ENCODE measurements at places on chromosomes 4 and X.
A peak's percentile ranks its signal among the peaks of the same experiment; 100 is the strongest.

DNA sequence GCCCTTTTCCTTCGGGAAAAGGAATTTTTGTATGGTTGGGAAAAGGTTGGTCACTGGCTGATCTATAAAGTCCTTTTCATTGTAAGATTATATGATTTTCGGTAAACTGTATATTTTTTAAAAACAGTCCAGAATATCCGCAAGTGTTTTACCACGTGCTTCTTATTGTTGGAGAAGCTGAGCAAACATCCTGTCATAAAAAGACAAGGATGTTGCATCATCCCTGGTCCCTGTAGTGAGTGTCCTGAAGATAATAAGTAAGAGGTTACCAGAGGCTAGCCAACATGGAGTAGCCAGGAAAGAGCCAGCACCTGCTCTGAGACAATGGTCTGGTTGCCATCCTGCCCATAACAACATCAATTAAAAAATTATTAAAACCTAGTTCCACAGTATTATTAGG is 5.1 kb downstream of the CXCL9 start:
- DNase-seq: no peak

DNA sequence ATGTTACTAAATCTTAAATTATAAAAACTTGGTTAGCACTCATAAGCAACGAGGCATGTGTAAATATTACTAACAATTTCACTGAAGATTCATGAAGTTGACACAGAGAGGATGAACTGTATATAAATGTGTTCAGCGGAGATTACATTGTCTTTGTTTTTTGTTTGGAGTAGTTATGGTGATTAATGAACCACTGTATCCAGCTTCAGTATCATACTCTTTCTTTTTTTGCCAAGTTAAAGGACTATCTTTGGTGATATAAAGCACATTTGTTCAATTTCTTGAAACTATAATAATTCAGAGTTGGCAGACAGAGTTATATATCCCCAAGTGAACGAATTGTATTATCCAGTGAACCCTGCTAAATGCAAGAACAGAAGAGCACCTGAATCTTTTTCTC is 497.6 kb downstream of the CCSER1 start:
- DNase-seq: no peak

GRCh38 chr4:156803056-156803455 is 168.5 kb downstream of the PDGFC start:
- DNase-seq: no peak

GRCh38 chr4:148390311-148390710 is 51.9 kb downstream of the NR3C2 start:
- no peak for DNase-seq

GRCh38 chr4:74793757-74794381 is 454 bp downstream of the BTC start:
- peak; percentile 46 for DNase-seq

DNA sequence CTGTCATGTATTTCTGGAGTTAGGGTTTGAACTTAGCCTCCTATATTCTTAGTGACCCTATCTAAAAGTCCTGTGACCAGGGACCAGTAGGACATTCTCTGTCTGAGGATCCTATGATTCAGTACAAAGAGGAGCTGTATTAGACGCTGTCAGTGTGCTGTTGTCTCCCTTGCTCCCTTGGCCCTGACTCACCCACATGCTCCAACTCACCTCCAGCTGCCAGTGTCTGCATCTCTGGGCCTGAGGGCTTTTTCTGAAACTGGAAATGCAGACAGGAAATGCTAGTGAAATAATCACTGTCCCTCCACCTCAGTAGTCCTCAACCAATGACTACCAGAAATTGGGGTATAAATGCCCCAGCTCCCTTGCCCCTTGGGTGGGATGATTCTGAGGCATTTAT is 535.3 kb upstream of the RPS6KA3 start:
- no peak for DNase-seq

GRCh38 chr4:163688856-163689255 is 194.4 kb downstream of the TMA16 start:
- no peak for DNase-seq

GRCh38 chrX:1546691-1547251 is 9.8 kb upstream of the P2RY8 start:
- DNase-seq: no peak

- no peak for DNase-seq
Measured at GRCh38 chr4:103397541-103397940, 199.4 kb upstream of the CENPE start.

DNA sequence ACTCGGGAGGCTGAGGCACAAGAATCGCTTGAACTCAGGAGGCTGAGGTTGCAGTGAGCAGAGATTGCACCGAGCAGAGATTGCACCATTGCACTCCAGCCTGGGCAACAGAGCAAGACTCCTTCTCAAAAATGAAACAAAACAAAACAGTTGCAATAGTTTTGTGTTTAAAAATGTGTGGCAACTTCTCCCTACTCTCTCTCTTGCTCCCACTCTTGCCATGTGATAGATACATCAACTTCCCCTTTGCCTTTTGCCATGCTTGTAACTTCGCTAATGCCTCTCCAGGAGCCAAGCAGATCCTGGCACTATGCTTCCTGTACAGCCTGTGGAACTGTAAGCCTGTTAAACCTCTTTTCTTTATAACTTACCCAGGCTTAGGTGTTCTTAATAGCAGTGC is 52.5 kb upstream of the INTU start:
- DNase-seq: no peak

GRCh38 chrX:69216446-69216845 is 51.2 kb upstream of the PJA1 start:
- DNase-seq: no peak

DNA sequence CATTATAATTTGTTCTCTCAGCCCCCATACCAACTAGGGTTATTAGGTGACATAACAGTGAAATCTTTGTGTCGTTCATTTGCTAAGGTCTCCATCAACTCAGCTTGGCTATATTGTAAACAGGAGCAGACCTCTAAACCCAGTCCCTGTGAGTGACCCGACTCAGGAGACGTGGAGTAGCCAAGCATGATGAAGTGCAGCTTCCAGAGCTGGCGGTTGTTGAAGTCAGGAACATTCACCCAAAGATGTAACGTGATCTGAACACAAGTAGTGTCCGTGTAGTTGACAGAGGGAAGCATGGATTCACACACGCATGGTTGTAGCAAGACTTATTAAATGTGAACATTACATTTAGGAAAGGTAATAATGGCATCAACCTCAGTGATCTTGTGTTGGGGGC is 102.3 kb downstream of the FAM193A start:
- DNase-seq: no peak

DNA sequence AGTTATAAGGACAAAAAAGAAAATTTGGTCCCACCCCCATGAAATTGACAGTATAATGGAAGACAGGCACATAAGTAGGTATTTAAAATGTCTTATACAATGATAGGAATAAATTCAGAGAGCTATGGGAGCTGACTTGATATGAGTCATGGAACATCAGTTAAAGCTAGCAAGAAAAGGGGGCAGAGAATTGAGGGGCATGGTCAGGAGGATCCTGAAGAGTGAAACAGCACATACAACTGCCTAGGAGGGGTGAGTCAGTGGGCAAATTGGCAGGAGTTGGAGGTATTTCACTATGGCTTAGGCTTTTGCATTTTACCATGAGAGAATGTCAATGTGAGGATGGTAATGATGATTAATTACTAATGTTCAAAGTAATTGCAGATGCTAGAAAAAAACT is 95.4 kb upstream of the BANK1 start:
- DNase-seq: no peak

DNA sequence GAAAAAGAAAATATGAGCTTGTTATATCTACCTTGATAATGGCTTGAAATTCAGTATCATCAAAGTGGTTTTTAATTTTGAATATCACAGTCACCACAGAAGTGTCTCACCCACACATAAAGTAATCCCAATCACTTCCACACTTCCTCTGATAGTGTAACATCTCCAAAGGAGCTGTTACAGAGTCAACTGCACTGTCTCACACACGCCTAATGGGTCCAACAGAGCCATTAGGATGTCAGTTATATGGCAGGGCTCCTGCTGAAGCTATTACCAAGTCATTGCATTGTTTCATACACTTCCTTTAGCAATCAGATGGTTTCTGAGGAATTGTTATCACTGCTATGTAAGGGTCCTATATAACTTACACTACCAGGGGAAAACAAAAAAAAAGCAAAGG is 432.1 kb upstream of the TEX13C start:
- DNase-seq: no peak

- no peak for DNase-seq
Measured at GRCh38 chrX:40628506-40628905, 5.3 kb downstream of the MPC1L start.

- DNase-seq: peak; percentile 71
Measured at GRCh38 chrX:20265726-20266681, 705 bp downstream of the RPS6KA3 start.

All from NCI-H526 (cell line).